ENCODE measurements at places on chromosomes 4 and X.
A peak's percentile ranks its signal among the peaks of the same experiment; 100 is the strongest.

DNA sequence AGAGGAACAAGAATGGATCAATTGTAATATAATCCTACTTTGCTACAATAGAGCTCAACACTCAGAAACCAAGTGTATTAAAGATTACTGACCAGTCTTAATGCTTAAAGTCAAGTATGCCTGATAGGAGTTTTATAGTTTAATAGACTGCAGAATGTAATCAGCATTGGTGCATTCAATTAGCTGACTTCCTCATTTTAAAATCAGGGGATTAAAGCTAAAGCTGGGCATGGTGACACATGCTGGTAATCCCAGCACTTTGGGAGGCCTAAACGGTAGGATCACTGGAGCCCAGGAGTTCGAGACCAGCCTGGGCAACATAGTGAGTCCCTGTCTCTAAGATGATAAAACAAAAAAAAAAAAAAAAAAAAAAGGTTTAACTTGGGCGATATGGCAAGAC, 10.8 kb downstream of the HNRNPDL start:
- no peak for DNase-seq
- H3K4me1 ChIP-seq = peaks cover 3% of the 10 kb centered on the region
- no peak overlapping the region for H3K27ac ChIP-seq
- peaks cover 12% of the 10 kb centered on the region for H3K36me3 ChIP-seq

DNA sequence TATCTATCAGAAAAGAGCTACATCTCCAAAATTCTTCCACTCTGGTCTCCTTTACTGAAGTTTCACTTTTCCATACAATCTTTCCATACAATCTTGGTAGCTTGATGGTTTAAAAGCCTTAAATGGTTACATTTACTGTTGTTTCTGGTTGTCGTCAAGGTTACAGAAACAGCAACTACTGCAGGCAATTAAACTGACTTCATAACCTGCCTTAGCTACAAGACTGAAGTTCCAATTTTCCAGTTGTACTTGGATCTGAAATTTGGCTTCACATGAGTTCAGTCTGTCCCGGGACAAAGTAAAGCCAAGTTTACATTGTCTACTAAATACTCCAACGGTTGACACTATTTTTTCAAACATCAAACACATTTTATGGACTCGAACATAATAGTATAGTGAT, 326.4 kb downstream of the ANKRD50 start:
- H3K36me3 ChIP-seq = no peaks in the 10 kb centered on the region
- no peaks in the 10 kb centered on the region for H3K27me3 ChIP-seq
- peak; percentile 94 for DNase-seq

GRCh38 chr4:81472281-81473182, 825 bp upstream of the RASGEF1B start:
- peak overlapping the region; percentile 81 for H3K4me3 ChIP-seq
- peak overlapping the region; percentile 83 for H3K27ac ChIP-seq
- no peaks in the 10 kb centered on the region for H3K36me3 ChIP-seq
- DNase-seq = peak; percentile 71

DNA sequence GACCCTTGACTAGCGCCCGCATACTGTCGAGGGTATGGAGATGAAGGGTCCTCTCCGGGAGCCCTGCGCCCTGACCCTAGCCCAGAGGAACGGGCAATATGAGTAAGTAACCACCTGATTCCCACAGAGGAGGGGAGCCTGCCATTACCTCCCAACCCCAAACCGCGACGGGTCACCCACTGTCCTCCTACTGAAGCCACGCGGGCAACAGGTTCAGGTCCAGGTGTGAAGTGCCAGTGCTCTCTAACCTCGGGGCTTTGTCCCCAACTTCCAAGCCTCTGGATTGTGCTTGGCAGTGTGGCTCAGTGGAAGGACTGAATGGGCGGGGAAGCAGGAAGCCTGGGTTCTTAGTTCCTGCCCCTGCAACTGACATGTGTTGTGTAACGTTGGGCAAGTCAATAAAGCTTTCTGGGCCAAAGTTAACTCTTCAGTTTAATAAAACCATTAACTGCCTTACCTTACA, 694 bp downstream of the OCRL start:
- peak overlapping the region; percentile 67 for H3K27ac ChIP-seq
- peaks cover 2% of the 10 kb centered on the region for H3K4me1 ChIP-seq
- peaks cover 10% of the 10 kb centered on the region for H3K27me3 ChIP-seq
- peak overlapping the region; percentile 65 for H3K4me3 ChIP-seq
- no peak for DNase-seq

DNA sequence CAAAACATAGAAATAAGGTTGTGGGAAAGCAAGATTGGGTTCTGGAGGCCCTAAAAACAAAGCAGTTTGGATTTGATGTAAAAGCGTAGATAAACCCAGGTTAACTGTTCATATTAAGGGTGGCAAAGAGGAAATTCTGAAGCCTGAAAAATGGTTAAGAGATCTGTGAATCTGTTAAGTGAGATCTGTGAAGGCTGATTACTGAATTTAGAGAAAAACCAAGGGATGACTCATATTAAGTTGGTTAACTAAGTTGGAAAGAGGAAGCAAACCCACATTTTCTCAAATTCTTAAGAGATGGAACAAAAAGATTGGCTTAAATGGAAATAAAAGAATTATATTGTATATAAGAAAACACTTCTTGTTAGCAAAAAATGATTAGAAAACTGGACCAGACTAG, 22.8 kb downstream of the GPAT3 start:
- no peak for DNase-seq
- no peak overlapping the region for H3K4me3 ChIP-seq
- no peak overlapping the region for H3K27ac ChIP-seq
- no peaks in the 10 kb centered on the region for H3K4me1 ChIP-seq

- H3K36me3 ChIP-seq = no peaks in the 10 kb centered on the region
- no peaks in the 10 kb centered on the region for H3K27me3 ChIP-seq
- DNase-seq = no peak
- H3K27ac ChIP-seq = no peak overlapping the region
Observed at GRCh38 chr4:76809594-76810305, 88.2 kb downstream of the SOWAHB start.

DNA sequence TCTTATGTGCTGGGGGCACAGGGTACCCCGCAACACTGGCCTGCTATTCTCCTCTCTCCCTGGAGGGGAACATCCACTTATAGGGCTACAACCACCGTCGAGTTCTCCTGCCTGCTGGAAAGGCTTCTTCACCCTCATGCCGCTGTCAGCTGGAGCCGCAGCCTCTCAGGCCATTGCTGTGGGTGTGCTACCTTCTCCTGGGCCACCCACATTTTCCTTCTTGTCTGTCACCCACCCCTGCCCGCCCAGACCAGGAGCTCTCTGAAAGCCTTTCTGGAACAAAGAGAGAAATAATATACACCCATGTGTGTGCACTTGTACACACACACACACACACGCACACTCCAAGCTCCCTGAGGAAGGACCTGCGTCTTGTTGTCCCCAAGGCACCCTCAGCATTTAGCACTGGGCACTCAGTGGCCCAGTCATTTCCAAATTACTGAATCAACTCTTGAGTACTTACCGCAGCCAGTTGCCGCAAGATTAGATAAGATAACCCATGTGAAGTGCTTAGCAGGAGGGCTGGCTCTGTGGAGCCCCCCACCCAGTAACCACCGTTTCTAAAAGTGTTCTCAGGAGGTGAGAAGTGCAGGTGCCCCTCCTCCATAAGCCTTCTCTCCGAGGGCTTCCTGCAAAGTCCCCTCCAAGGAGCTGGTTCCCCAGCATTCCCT, 50.2 kb downstream of the CPZ start:
- H3K36me3 ChIP-seq = no peaks in the 10 kb centered on the region
- no peaks in the 10 kb centered on the region for H3K4me1 ChIP-seq
- H3K4me3 ChIP-seq = no peak overlapping the region
- no peak overlapping the region for H3K27ac ChIP-seq

GRCh38 chr4:76059750-76060149, 14.8 kb upstream of the ART3 start:
- no peak overlapping the region for H3K4me3 ChIP-seq
- no peaks in the 10 kb centered on the region for H3K36me3 ChIP-seq

DNA sequence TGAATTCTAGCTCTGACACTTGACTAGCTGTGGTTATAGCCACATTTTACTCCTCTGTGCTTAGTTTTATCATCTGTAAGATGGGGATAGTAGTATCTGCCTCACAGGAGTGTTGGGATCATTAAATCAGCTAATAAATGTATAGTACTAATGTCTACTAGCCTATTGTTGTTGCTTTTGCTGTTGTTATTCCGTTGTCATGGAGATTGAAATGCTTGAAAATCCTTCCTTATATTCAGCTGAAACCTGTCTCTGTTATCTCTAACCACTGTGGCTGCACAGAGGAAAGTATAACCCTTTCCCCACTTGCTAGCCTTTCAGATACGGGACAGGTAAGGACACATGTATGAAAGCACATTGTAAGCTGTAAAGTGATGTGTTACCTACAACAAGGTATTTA, 33.9 kb downstream of the CLCN5 start:
- H3K27ac ChIP-seq = peak overlapping the region; percentile 9
- peaks cover 11% of the 10 kb centered on the region for H3K27me3 ChIP-seq
- no peak for DNase-seq
- H3K4me1 ChIP-seq = peaks cover 22% of the 10 kb centered on the region

DNA sequence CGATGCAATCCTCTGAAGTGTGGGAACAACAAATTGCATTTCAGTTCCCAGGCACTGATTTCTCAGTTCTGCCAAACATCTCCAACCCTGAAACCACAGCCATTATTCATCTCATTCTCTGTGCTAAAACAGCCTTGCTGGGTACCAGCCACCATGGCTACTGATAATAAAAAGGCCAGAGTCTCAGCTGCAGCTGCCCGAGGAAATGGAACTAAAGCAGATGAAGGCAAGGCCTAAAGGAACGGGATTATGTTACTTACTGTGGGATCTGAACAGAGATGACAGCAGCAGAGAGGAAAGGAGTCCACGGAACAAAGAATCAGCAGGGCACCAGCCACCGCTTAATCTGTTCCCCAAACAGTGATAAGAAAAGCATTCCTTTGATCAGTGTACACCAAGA, 155.7 kb downstream of the PAPSS1 start:
- H3K4me1 ChIP-seq = no peaks in the 10 kb centered on the region
- DNase-seq = peak; percentile 11
- H3K36me3 ChIP-seq = no peaks in the 10 kb centered on the region
- H3K27ac ChIP-seq = no peak overlapping the region

DNA sequence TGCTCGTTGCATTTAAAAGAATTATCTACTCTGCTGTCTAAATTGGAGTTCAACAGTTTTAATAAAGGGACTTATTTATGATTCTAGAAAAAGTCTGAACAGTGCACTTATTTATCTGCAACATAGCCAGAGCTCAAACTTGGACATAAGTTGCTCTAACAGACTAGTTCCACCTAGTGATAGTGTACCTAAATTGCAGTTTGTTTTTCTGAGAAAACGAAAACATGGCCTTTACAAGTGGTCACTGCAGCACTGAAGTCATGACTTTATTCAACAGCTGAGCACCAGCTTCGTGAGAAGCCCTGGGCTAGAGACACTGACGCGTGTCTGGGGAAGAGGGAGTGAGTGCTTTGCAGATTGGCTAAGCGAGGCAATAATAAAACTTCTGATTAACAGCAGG, 77.3 kb upstream of the IGSF1 start:
- peaks cover 15% of the 10 kb centered on the region for H3K27me3 ChIP-seq
- no peak overlapping the region for H3K27ac ChIP-seq
- no peaks in the 10 kb centered on the region for H3K4me1 ChIP-seq

DNA sequence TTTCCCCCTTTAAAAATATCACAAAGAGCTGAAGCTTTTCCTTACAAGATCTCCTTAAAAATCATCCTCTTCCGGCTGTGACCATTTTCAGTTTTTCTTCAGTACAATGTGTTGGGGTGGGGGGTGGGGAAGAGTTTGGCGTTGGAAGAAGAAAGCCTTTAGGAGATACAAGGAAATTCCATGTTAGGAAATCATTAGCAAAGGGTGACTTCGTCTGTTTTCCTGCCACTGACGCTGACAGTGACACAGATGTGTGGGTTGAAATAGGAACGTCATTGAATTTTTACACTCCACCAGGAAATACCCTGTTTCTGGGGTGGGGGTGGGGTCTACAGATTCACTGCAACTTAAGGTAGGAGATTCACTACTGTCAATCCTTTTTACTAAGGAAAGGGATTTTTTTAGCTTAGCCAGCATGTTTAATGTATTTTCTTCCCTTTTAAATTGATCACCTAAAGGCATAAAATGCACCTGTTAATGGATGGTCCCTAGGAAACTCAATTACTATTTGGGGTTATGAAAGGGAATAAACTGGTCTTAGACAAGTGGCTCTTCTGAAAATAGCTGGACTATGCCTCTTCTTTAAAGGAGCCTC, 3.9 kb downstream of the MAMLD1 start:
- H3K4me1 ChIP-seq = peaks cover 12% of the 10 kb centered on the region
- peak; percentile 44 for DNase-seq
- H3K4me3 ChIP-seq = peak overlapping the region; percentile 64
- peaks cover 8% of the 10 kb centered on the region for H3K27me3 ChIP-seq
- H3K36me3 ChIP-seq = no peaks in the 10 kb centered on the region
- peak overlapping the region; percentile 95 for H3K27ac ChIP-seq

DNA sequence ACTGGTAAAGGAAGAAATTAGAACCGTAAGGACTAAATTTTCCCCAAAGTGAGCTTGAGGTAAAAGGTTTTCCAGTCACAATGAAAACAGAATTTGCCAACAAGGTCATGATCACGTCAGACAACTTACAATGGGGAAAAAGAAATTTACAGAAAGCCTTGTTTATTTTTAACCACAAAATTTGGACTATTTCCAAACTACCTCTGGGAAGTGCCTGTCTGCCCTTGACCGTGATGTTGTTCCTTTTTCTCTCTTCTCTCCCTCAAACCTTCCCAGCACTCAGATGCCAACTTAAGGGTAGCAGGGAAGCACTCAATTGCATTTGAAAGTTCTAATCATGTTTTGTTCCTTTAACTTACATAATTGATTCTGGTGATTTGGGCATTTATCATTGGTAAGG, 32.5 kb downstream of the MEPE start:
- no peak overlapping the region for H3K4me3 ChIP-seq
- H3K36me3 ChIP-seq = no peaks in the 10 kb centered on the region
- no peaks in the 10 kb centered on the region for H3K27me3 ChIP-seq
- peak; percentile 47 for DNase-seq
- no peaks in the 10 kb centered on the region for H3K4me1 ChIP-seq

DNA sequence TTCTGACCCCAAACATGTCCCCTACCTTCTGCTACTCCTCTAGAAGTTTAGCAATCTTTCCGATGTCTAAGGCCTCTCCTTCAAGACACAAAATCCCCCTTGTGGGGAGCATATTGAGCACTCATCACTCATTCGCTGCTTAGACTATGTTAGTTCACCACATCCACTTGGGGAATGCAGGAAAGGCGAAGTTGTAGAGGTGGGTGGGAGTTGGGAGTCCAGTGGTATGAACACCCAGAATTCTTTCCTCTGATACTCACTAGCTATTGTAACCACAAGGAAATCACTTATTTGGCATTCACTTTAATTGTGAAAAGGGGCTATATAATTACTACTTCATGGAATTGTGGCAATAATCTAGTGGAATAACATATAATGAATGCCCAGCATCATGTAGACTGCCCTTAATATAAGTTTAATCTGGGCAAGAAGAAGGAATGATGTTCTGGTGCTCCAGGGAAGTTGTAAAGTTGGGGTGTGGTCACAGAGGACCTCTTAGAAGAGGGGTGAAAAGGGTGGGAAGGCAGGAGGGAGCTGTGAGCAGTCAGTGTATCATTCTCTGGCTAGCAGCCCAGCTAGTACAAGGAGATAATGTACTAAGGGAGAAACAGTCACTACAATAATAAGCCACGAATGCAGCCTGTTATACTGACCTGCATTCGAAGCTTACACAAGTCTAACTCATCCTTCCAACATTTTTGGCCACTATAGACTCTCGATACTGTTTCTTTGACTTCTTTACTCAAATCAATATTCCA, 468.2 kb upstream of the DIPK2B start:
- H3K27me3 ChIP-seq = peaks cover 20% of the 10 kb centered on the region
- no peak overlapping the region for H3K27ac ChIP-seq
- peak; percentile 2 for DNase-seq
- no peaks in the 10 kb centered on the region for H3K4me1 ChIP-seq

All from muscle of leg (tissue), 16 donors.